ENCODE measurements at places on chromosomes 12 and 14.

GRCh38 chr12:92615086-92615485 lies 87.7 kb upstream of the PLEKHG7 start:
- no peak for DNase-seq

DNA sequence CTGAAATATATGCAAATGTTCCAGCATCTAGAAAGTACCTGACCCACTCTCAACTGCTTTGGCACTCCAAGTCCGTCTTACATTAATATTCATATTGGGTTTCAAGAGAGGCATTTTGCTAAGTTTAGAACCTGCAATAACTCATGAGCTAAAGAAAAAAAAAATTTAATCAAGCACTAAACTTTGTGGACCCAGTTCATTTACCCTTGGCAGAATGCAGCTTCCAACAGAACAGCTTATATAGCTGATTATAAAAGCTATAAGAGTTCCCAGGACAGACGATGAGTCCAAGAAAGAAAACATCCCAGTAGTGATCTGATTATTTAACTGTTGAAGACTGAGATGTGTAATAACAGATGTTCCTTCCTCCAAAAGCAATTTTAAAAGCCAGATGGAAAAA lies 592.0 kb downstream of the KCNH5 start:
- DNase-seq = no peak

- no peak for DNase-seq
Observed at GRCh38 chr12:89709995-89710872, 1.6 kb upstream of the ATP2B1 start.

DNA sequence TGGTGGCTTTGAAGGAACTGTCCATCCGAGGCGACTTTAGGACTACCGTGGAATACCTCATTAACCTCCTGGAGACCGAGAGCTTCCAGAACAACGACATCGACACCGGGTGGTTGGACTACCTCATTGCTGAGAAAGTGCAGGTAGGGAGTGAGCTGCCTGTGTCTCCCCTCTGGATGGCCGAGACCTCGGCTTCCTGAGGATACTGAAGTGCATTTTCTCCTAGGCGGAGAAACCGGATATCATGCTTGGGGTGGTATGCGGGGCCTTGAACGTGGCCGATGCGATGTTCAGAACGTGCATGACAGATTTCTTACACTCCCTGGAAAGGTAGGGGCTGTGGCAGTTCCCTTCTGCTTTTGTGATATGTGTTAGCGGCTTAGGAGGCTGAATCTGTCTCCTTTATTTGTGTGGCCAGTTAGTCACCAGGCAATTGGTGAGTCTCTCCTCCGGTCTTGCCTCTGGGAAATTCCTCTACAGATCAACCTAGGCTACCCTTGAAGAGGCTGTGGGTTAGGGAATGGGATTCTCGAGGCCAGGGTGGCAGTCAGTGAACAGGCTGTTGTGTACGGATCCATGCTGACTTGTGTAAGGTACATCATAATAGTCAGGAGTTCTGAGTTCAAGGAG lies 75.3 kb downstream of the ACACB start:
- no peak for DNase-seq

DNA sequence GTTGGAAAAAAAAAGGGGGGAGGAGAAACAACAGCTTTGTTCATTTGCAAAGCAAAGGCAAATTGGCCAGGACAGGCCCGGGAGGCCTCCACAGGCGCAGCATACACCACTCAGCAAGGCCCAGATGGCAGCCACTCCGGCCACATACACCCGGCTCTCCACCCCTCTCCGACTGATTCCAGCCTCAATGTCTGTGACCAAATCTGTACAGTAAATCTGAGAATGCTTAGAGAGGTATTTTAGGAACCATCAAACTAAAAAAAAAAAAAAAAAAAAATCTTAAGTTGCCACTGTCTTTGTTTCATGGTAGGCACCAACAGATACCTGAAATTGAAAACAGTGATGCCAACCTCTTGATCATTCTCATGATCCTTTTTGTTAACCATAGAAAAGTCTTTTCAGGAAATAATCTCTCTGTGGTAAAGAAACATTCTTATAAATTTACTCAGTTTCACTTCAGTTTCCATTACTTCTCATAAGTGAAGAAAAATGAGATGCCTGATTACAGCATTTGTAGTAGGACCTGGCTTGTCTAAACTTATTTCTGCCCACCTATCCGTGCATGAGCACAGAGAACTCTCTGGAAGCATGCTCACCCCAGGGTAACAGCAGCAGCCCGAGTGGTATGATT lies 20.2 kb downstream of the VPS37B start:
- DNase-seq = no peak

GRCh38 chr12:110165540-110166159 lies 41.5 kb downstream of the IFT81 start:
- no peak for DNase-seq

DNA sequence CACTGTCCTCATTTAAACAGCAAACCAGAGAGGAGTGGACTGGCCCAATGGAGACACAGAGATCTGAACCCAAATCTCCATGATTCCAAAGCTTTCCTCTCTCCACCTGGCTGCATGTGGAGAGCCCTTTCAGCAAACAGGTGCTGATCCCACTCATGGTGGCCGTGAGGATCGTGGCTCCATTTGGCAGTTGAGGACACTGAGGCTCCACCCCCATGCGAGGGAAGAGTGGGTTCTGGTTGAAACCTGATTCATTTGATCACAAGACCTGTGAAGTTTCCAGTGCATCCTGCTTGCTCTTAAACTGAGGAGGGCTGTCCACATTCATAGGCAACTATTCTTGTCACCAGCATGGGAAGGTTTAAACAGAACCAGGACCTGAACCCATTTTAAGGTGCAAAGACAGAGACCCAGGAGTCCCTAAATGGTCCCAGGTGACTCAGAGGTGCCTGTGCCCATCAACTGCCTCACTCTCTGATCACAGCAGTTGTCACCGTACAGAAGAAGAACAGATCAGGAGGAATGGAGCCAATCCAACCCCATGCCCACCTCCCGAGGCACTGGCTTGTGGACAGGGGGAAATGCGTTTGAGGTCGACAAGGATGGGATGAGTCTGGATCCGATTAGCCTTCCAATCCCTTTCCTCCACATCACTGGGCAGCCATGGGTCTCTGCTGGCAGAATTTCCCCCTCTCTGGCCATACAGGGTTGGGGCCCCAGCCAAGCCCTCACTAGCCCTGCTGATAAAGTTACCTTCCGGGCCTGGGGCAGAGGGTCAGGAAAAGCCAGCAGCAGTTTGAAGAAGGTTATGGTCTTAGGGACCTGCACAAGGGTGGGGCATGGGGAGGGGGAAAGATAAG lies 45.5 kb upstream of the BCL11B start:
- DNase-seq = no peak

DNA sequence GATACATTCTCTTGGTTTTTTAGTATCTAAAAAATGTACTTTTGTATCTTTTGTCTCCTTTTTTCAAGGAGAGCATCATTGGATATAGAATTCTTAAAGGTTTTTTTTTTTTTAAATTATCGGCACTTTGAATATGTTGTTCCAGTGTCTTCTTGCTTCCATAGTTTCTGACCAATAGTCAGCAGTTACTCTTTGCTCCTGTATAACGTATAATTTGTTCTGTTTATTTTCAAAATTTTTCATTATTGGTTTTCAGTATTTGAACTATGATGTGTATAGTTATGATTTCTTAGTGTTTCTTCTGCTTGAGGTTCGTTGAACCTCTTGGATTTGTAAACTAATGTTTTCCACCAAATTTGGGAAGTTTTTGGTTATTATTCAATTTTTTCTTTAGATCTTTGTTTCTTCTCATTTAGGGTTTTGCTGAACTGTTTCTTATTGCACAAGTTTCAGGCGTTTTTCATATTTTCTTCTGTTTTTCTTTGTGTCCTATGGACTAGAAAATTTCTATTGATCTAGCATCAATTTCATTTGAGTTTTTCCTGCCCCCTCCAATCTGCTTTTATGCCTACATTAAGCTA lies 93.9 kb downstream of the PLBD1 start:
- no peak for DNase-seq

GRCh38 chr14:31949709-31950108 lies 127.4 kb upstream of the ARHGAP5 start:
- no peak for DNase-seq

- DNase-seq = no peak
Observed at GRCh38 chr14:60179431-60179869, 14.3 kb upstream of the DHRS7 start.

- DNase-seq = no peak
Observed at GRCh38 chr12:1926251-1926657, 7.8 kb upstream of the CACNA2D4 start.

DNA sequence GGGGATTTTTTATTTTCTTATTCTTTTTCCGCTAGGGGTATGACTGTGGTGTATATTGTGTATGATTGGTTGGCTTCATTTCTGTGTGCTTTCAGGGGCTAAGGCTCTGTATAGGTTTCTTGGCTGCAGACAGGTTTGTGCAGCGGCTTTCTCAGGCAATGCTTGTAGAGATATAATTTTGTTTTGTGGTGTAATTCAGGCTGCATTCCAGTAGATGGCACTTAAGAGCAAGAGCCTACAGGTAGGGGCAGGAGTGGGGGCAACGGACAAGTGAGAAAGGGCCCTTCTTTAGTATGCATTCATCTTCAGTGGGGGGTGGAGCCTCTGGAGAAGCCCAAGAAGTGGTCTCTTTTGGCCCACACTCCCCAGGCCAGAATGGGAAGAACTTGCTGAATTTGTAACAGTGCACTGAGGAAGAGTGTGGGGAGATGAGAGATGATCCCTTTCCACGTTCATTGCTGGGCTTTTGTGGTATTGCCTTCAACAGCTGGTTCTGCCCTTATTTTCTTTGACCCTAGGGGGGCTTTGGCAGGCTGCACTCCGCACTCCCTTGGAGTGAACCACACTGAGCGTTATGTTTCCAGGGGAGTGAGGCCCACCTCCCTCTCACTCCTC lies 78.6 kb downstream of the IFNG-AS1 start:
- DNase-seq = no peak

DNA sequence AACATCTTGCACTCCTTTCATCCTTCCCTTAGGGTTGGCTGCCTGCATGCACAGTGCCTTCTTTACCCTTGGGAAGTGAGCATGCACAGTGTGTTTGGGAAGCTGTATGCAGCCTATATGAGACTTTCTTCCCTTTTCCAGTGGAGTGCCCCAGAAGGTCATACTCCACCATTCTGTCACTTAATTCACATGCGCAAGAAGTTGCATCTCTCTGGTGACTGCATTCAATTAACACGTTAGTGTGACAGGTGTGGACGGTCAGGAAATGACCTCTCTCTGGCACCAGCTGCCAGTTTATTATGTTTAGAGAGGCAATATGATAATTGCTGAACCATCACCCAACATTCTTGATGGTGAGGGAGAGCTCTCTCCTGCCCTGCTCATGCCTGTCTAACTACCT lies 770.0 kb downstream of the FLRT2 start:
- no peak for DNase-seq

- no peak for DNase-seq
Observed at GRCh38 chr14:38731962-38732361, 371.1 kb downstream of the SEC23A start.

DNA sequence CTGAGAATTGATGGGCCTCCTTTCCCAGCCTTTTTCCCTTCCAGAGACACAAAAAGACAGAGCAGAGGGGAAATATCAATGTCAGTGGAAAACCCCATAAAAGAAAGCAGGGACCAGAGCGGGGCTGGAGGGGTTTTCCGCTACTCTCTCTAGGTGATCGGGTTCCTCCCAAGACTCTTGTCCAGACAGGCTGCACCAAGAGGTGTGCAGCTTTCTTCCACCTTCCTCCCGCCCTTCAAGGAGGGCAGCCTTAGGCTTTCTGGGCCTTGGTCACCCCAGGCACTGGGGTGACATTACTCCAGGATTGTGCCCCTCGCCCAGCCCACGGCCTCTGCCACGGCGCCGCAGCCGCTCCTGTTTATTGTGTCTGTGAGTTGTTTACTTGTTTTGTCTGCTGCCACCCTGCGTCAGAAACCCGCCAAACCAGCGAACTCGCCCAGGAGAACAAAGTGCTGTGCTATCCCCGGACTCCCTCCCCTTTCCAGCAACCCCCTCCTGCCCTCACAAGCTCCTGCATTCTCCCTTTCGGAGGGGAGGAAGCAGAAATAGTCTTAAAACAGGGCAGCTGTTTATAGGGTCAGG lies 6.7 kb upstream of the HOXC6 start:
- no peak for DNase-seq

DNA sequence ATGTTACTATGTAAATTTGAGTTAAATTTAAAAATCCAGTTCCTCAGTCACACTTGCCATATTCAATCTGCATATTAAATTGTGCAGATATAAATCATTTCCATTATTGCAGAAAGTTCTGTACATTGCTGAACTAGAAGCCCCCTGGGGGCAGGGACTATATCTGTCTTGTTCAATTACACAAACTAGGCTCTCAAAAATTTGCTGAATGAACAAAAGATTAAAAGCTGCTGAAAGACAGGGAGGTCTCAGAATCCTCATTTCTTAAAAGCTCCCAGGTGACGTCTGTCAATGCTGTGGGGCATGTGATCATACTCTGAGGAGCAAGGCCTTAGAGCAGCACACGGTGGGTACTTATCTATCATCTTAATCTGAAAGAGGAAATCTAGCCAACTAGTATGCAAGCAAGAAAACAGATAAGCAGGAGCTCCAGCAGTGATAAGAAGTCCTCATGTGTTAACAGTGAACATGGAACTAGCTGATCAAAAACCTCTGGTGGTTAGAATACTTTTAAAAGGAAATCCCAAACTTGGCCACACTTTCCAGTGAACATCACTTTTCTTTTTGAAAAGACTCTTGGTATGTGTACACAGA lies 60.5 kb downstream of the APPL2 start:
- DNase-seq = no peak

GRCh38 chr12:115060477-115061168 lies 376.6 kb upstream of the TBX3 start:
- no peak for DNase-seq

DNA sequence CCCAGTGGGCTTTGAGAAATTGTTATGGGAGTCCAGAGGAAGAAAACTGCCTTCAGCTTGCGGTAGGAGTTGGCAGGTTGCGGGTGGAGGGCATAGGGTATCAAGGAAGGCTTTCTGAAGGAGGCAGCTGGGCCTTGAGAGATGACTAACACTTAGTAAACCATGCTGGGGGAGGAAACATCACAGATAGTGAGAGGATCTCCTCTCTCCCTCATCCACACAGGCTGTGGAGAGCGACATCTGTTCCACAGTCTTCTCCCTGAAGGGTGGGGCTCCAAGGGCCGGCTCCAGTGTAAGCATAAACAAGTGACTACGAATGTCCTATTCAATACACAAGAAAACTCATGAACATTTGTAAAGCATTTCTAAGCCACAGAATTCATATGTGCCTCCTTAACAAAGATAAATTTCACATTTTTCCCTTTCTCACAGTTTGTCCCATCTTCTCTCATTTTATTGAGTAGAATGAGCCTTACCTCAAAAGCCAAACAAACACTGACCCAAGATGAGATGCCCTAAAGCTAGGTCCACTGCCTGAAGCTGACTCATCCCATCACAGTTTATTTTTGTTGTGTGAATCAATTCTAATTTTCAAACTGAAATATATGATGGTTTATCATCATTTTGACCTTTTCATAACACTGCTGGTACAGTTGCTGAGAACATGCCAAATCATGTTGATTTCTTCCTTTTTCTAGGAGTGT lies 227.9 kb downstream of the SLC25A21 start:
- no peak for DNase-seq

GRCh38 chr12:70415987-70416386 lies 49.9 kb downstream of the KCNMB4 start:
- DNase-seq = no peak

All from stimulated activated CD4-positive, alpha-beta T cell treated with anti-CD3 and anti-CD28 coated beads, TNF-alpha, amount 100 ng/mL, for 1 hour (primary cell).